ENCODE measurements at places on chromosomes 1 and 21.
A peak's percentile ranks its signal among the peaks of the same experiment; 100 is the strongest.

DNA sequence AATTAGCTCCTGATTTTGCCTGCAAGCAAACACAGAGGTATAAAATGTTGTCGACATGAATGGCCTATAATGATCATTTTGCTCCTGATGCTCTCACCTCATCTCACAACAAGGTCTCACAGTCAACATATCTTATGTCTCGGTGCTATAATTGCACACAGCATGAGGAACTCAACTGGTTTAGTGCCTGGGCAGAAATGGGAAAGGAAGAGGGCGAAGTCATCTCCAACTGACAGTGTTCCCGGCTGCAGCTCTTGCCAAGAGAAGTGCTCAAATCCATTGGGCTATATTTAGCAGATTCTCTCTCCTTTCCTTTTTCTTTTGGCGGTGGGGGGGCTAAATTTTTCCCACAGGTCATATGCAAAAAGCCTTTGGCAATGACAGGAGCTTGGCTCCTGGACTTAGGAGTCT lies 53.0 kb downstream of the SLC45A1 start:
- no peak for DNase-seq

GRCh38 chr21:18725653-18726052 lies 322.1 kb upstream of the TMPRSS15 start:
- DNase-seq = no peak

- no peak for DNase-seq
Measured at GRCh38 chr1:147882535-147882934, 20.1 kb upstream of the GJA8 start.

- DNase-seq = no peak
Measured at GRCh38 chr1:226211181-226211821, 12.2 kb upstream of the MIXL1 start.

- DNase-seq = no peak
Measured at GRCh38 chr1:64184003-64184440, 19.4 kb upstream of the UBE2U start.

DNA sequence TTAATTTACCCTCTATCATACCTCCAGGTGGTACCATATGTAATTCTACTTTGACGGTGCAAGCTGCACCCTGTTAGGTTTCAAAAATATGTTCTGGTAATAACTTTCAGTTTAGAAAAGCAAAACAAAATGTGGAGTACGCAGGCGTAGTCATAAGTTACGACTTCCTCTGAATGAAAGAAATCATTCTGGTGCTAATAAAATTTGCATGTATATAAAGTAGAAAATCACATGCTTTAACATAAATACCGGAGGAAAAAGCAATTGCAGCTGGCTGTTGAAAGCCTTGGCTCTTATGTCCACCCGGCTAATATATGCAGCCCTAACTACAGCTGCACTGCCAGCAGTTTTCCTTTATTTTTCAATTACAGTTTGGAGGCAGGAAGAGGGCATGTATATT lies 65.2 kb upstream of the TMPRSS15 start:
- DNase-seq = no peak

DNA sequence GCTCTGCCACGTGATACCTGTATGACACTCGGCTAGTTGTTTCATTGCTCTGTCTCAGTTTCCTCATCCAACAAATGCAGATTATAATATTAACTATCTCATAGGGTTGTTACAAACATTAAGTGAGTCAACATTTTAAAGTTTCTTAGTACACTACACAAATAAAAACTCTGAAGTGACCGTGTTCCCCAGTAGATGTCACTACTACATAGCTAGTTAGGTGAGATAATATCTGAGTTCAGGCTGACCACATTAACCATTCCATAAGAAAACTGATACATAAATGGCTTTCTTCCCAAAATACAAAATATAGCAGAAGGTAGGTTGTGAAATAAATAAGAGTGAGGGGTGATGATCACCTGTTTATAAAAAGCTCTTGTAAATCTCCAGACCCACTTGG lies 214.1 kb downstream of the NUF2 start:
- DNase-seq = no peak

GRCh38 chr1:88544195-88544594 lies 139.9 kb upstream of the PKN2 start:
- DNase-seq = no peak

DNA sequence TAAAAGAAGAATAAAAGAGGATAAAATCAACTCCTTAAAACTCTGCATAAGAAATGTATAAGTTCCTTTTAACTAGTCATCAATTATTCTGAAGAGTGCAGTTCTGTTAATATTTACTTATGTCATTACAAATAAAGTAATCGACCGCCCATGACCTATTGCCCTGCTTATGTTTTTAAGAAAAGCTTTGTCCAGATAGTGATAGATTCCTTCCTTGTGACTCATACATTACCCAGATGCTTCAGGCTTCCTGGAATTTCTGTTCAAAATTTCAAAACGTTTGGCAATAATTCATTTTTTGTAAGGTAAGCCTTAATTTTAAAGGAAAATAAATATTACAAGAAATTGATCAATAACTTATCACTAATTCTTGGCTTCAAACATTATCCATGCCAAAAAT lies 918.2 kb upstream of the ADGRL2 start:
- no peak for DNase-seq

- no peak for DNase-seq
Measured at GRCh38 chr1:48552420-48552819, 80.4 kb upstream of the SPATA6 start.

DNA sequence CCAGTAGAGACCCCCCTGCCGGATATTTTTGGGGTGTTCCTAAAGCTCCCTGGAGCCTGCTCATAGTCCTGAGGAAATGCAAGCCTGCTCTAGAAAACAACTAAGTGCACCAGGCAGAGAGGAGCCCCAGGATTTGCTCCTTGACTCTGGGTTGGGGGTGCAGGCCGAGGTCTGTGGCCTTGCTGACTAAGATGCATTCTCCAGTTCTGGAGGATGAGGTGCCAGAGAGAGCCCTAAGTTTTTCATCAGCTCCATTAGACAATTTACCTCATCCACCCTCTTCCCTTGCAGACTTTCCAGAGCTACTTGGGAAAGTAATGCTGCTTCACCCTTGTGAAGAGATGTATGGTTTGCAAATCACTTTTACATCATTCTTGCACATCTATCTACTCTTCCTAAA lies 9.1 kb downstream of the TUFT1 start:
- DNase-seq = no peak

DNA sequence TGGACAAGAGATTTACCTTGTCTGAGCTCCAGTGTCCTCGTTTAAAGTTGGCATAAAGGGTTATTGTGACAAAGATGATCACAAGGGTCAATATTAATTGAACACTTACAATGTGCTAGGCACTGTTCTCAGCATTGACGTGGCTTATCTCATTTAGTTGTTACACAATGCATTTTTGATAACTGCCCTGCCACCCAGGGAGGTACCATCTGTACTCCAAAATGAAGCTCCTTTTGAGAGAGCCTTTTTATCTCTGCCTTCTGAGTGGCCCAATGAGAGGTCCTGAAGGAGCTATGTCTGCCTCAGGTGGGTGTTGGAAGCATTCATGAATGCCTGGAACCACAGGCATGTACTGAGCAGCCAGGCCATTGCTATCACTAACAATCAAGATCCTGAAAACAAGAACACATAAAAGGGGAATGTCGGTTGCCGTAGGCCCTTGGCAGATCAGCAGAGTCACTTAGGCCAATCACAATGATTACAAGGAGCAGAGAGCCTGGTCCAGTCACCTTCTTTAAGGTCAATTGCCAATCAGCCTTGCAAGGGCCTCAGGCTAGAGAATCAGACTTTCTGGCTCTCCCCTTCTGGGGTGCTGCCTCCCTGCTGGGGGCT lies 78.5 kb downstream of the NMNAT2 start:
- no peak for DNase-seq

DNA sequence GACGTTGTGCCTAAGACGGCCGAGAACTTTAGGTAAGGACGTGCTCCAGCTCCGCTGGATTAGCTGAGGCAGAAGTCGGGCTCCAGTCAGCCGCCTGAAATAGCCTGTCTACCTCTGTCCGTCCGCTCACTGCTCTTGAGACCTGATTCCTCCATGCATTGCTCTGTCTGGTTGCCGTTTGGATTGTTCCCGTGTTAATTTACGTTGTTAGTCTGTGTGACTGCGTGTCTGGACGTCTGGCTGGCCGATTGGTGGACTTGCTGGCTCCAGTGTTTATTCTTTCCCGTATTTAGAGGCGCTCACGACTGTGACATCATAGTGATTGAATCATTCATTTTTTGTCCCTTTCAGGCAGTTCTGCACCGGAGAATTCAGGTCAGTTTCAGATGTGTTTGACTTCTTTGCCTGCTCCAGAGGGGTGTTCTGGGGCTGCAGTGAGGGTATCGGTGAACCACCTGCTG lies 684 bp downstream of the PPIH start:
- DNase-seq = no peak

GRCh38 chr1:84062496-84062895 lies 63.6 kb upstream of the TTLL7 start:
- DNase-seq = no peak

GRCh38 chr1:40929155-40929554 lies 50.3 kb upstream of the CTPS1 start:
- no peak for DNase-seq

DNA sequence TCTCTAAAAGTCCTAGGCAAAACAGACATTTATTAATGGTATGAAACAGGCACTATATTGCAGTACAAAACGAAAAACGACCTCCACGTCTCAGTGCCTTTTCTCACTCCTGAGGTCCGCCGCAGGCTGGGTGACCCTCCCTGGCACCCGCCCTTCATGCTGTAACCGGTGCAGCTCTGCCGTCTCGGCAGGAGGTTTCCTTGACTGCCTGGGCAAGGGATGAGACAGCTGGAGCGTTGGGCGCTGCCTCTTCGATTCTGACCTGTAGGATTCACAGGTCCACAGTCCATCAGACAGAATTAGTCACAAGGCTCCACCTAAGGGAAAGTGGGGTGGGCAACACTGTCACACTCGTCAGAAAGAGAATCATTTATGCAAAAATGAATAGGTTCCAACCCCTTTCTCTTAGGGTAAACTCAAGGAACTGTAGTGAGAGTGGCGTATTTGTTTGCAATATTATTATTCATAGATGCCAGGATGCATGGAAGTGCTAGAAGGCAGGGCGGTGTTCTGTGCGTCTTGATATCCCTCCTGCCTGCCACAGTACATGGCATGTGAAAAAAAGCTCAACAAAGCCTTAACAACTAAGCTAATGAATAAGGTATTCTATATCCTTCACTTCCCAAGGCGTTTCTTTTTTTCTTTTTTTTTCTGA lies 23.5 kb upstream of the ZBTB18 start:
- no peak for DNase-seq

- no peak for DNase-seq
Measured at GRCh38 chr1:55427606-55428005, 212.4 kb upstream of the USP24 start.

DNA sequence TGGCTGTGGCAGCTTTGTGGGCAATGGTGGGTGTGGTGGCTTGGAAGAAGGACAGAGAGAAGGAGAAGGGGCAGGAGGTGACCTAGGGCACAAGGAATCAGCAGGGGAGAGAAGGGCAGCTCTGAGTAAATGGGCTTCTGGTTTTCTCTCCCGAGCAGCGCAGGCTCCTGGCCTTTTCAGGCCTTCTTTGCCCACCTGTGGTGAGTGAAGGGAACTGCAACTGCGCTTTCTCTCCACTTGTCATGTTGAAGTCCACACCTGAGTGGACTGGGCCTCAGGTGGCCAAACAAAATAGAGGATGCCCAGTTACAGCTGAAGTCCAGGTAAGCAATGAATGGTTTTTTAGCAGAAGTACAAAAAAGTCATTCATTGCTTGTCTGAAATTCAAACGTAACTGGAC lies 29.4 kb upstream of the KCNA10 start:
- DNase-seq = no peak

DNA sequence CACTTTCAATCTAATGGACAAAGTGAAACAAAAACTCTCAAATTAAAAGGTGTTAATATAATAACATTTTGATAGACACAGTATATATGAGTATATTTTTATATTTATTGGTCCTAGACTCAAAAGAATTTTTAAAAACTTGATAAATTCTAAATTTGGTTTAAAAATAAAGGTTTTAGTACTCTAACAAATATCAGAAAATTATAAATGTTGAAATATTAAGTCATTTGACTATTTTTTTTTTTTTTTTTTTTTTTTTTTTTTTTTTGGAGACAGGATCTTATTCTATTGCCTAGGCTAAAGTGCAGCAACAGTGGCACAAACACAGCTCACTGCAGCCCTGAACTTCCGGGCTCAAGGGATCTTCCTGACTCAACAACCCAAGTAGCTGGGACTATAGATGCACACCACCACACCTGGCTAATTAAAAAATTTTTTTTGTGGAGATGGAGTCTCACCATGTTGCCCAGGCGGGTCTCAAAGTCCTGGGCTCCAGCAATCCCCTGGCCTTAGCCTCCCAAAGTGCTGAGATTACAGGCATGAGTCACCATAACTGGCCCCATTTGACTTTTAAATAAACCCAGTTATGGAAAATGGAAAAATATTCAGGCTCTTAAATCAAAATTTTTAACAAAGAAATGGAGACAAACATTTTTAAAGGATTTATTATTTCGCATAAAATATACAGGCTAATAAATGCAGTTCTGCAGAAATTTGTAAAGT lies 60.8 kb upstream of the RBM34 start:
- no peak for DNase-seq

GRCh38 chr1:3067671-3068563 lies 1.1 kb upstream of the PRDM16 start:
- peak; percentile 64 for DNase-seq

- no peak for DNase-seq
Measured at GRCh38 chr1:173043253-173043652, 7.5 kb downstream of the TNFSF18 start.

GRCh38 chr1:182677397-182678098 lies 6.8 kb downstream of the RGS8 start:
- DNase-seq = no peak

DNA sequence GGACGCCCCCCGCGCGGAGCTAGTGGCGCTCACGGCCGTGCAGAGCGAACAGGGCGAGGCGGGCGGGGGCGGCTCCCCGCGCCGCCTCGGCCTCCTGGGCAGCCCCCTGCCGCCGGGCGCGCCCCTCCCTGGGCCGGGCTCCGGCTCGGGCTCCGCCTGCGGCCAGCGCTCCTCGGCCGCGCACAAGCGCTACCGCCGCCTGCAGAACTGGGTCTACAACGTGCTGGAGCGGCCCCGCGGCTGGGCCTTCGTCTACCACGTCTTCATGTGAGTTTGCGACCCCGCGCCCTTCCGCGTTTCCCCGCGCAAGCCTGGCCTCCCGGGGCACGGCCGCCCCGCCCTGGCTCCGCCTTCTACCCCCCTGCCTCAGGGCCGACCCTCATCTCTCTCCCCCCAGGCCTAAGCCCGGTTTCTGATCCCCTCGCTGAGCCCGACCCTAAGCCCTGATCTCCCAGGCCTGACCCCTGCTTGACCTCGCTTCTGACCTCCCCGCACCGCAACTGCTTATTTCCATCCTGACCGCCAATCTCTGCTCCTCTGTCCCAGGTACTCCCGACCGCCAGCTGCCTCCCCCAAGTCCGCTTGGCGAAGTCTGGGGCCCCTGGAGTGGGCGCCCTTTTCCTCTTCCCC lies 669 bp downstream of the KCNQ4 start:
- no peak for DNase-seq

- DNase-seq = no peak
Measured at GRCh38 chr1:244989813-244990212, 125.5 kb upstream of the HNRNPU start.
